Esophagus squamous epithelium (tissue), 5 donors: ENCODE measurements at places on chromosomes 7 and 10. TPM values are rescaled to one million over a fixed set of nuclear protein-coding genes. Genes with fewer than 3 reads are reported as not detected.

GRCh38 chr7:94049615-94050014, 45.5 kb upstream of the BET1 start:
- no peaks in the 10 kb centered on the region for H3K36me3 ChIP-seq
- no peak overlapping the region for H3K4me3 ChIP-seq
- no peak for DNase-seq
- H3K27me3 ChIP-seq = peaks cover 3% of the 10 kb centered on the region
- no peak overlapping the region for H3K27ac ChIP-seq

DNA sequence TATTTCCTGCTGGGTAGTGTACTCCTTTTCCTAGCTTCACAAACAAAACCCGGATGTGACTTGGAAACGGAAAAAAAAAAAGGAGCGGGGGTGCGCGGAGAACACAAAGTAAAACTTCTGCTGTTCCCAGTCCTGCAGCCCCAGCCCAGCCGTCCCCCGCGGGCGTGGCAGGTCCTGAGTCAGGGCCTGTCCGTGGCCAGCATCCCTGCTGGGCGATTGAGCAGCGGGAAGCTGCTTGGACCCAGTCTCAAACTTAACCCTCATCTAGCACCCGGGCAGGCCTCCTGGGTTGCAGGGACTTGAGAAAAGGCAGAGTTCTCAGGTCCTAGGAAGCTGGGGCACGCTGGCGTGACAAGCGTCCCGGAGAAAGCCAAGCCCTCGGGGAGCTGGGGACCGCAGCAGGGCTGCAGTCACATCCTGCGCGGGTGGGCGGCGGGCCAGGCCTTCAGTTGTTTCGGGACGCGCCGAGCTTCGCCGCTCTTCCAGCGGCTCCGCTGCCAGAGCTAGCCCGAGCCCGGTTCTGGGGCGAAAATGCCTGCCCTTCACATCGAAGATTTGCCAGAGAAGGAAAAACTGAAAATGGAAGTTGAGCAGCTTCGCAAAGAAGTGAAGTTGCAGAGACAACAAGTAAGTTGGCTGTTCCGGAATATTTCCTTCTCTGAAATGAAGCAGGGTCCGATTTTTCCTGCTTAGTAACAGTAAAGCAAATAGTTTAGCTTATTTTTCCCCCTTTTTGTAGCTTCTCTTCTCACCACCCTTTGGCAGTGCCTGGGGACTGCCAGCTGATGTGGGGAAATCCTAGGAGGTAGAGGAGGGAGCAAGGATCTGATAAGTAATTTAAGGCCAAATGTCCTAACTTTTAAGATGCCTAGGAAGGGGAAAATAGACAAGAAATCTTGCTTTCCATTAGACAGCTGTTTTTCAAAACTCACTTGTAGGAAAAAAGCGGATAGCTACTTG, at the start of gene GNG11:
GNG11 (plus strand) TSS at position 129 of the 960 bp plus-strand sequence; CDS start at position 532, 403 bp downstream.
- H3K27ac ChIP-seq = peak within 1 kb of the TSS; percentile 93
- no peaks in the 10 kb centered on the region for H3K27me3 ChIP-seq
- H3K4me3 ChIP-seq = peak within 1 kb of the TSS; percentile 77
- no peaks in the 10 kb centered on the region for H3K36me3 ChIP-seq
- no peaks in the 10 kb centered on the region for H3K4me1 ChIP-seq

GRCh38 chr7:77197141-77197540, 2.5 kb downstream of the FGL2 start:
- peak overlapping the region; percentile 13 for H3K4me3 ChIP-seq
- no peak for DNase-seq
- H3K36me3 ChIP-seq = no peaks in the 10 kb centered on the region
- peak overlapping the region; percentile 69 for H3K27ac ChIP-seq
- no peaks in the 10 kb centered on the region for H3K27me3 ChIP-seq
- H3K4me1 ChIP-seq = no peaks in the 10 kb centered on the region

GRCh38 chr7:36788825-36789470, 64.7 kb upstream of the AOAH start:
- H3K4me3 ChIP-seq = no peak overlapping the region
- no peaks in the 10 kb centered on the region for H3K36me3 ChIP-seq
- H3K27me3 ChIP-seq = no peaks in the 10 kb centered on the region
- H3K27ac ChIP-seq = peak overlapping the region; percentile 62
- peaks cover 11% of the 10 kb centered on the region for H3K4me1 ChIP-seq

- H3K36me3 ChIP-seq = no peaks in the 10 kb centered on the region
- no peak overlapping the region for H3K27ac ChIP-seq
- peaks cover 18% of the 10 kb centered on the region for H3K27me3 ChIP-seq
- no peak overlapping the region for H3K4me3 ChIP-seq
Observed at GRCh38 chr10:97810446-97810845, 38.6 kb upstream of the SFRP5 start.

GRCh38 chr7:25305831-25306230, 77.5 kb upstream of the NPVF start:
- no peak for DNase-seq
- no peaks in the 10 kb centered on the region for H3K36me3 ChIP-seq

DNA sequence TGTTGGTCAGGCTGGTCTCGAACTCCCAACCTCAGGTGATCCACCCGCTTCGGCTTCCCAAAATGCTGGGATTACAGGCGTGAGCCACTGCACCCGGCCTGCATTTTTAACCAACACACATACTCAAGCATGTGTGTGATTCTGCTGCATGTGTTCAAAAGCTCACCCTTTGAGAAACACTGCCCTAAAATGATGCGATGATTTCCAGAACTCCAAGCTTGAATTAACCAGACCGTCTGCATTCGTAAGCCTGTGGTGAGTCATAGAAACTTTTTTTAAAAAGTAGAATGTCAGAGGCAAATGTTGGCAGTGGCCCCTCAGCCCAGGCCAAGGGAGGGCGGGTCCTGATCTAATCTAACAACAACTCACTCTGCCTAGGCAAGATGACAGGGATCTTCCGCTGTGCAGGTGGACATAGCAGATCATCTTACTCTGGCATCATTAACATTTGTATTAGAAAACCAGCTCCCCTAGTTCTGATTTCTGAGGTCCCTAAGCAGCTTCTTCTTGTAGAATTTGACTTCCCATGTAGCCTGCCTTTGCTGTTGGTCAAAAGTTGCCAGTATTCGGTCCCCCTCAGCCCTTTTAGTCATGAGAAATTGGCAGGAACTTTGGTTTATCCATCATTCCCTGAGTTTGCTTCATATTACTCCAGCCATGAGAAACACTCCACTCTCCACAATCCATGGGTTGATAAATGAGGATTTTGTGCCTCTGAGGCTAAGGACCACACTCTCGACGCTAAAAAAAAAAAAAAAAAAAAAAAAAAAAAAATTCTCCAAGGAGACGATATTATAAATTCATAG, 190.4 kb downstream of the SKIDA1 start:
- peaks cover 10% of the 10 kb centered on the region for H3K4me1 ChIP-seq
- peak overlapping the region; percentile 58 for H3K27ac ChIP-seq
- H3K27me3 ChIP-seq = no peaks in the 10 kb centered on the region
- DNase-seq = no peak

DNA sequence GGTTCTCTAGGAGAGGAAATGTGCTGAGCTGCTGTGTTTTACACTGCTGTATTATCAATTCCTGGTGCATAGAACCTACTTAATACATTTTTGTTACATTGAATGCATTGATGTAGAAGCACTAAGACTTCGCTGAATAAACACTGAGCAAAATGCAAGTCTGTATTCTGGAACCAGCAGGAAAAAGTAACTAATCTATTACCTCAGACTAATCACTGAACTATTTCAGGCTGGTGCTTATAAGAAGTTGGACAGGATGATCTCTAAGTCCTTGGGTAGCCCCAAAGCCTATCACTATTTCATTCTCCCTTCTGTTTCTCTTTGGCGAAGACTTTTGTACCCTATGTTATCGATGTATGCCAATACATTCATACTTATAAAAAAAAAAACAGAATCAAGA, 87.2 kb upstream of the LRRTM3 start:
- no peak for DNase-seq
- no peak overlapping the region for H3K27ac ChIP-seq
- H3K4me1 ChIP-seq = no peaks in the 10 kb centered on the region
- no peaks in the 10 kb centered on the region for H3K27me3 ChIP-seq
- no peaks in the 10 kb centered on the region for H3K36me3 ChIP-seq

DNA sequence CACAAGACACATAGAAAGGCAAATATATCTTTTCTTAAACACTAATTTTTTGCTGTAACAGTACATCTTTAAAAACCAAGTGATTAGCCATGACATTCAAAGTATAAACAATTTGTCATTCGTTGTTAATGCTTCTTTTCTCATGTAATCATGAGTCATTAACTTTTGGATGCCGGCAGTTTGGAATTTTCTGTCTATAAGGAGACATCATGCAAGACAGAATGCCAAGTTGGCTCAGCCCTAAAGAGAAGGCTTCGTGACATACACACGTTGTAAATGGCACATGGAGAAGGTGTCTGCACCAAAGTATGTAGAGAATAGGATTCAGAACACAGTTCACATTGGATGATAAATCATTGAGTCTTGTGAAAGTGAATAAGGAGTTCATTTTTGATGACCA, 35.9 kb downstream of the CCDC3 start:
- H3K27ac ChIP-seq = no peak overlapping the region
- peaks cover 43% of the 10 kb centered on the region for H3K4me1 ChIP-seq
- H3K27me3 ChIP-seq = no peaks in the 10 kb centered on the region
- H3K36me3 ChIP-seq = no peaks in the 10 kb centered on the region
- no peak overlapping the region for H3K4me3 ChIP-seq
- no peak for DNase-seq

The MPP7 gene
- 34.3 TPM for total RNA-seq

The CAV2 gene
- 66.7 TPM for total RNA-seq

The ADRB1 gene
- total RNA-seq = 0.18 TPM

The TUBB8 gene
- total RNA-seq = not detected

The ACTL6B gene
- total RNA-seq = not detected

The MYL10 gene
- total RNA-seq = not detected

The DRGX gene
- not detected for total RNA-seq

The DNAH11 gene
- total RNA-seq = 0.35 TPM

The UCMA gene
- total RNA-seq = not detected

The ADARB2 gene
- total RNA-seq = 0.21 TPM

The IL2RA gene
- total RNA-seq = 3.0 TPM

The ITPRID1 gene
- not detected for total RNA-seq
